ENCODE measurements at places on chromosomes 12 and 14.

DNA sequence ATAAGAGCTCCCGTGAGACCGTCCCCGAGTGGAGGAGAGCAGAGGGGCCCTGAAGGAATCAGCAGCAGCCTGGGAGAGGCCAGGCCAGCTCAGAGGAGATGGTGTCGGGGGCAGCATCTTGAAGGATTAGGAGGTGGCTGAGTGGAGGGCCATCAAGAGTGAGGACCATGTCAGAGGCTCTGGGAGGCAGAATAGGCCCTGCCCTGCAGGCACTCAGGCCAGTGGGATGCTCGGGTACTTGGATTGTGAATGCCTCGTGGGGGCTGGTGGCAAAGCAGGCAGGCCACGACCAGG is 47.7 kb downstream of the IL31 start:
- DNase-seq = no peak

GRCh38 chr14:94059998-94060397 is 21.0 kb downstream of the DDX24 start:
- no peak for DNase-seq

DNA sequence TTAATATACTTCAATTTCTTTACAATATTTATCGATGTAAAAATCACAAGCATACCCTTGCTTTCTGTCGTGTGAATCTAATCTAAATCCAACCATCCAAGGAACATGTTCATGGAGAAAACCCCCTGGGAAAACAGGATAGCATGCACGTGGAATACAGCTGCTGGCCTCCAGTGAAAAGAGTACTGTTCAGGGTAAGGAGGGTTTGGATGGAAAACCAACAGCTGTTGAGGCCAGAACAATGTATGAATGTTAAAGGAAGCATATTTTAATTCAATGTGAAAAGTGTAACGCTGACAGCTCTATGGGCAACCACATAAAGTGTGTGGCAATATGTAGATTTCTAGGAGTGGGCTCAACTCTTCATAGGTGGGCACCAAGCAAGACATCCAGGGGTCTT is 344.0 kb downstream of the TMEM132D start:
- DNase-seq = no peak

DNA sequence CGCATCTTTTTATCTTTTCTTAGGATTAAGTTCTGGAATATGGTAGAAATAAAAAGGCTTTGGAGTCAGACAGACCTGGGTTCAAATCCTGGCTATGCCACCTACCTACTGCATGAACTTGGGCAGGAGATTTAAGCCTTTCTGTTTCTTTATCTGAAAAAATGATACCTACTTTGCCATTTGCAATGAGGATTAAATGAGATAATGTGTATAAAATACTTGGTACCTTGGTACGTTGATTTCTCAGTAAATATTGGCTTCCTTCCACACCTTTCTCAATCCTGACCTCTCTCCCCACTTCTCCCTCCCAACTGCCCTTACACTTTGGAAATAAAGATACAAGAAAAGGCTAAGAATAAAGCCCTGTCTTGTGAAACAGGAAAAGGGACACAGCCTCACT is 172.6 kb downstream of the PAX9 start:
- no peak for DNase-seq

GRCh38 chr14:60357551-60358149 is 108.6 kb downstream of the PPM1A start:
- DNase-seq = no peak

DNA sequence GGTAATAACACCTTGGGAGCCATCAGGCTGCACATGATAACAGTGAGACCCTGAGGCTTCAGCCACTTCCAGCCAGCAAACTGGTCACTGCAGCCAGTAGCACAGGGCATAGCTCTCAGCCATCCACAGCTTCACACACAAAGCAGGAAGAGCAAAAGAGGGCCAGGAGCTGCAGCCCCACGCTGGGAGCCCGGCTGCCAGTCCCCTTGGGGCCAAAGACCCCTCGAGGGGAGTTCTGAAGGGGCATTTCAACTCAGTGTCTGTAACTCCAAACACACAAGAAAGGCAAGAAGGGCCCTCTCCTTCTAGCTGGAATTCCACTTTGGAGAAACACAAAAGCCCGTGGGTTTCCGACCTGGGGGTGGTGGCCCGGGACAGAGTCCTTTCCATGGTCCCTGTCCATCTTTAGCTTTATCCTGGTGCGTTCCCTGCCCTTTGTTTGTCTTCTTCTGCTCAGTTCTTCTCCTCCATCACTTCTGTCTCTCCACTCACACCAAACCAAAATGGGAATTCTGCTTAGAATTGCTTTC is 151.8 kb upstream of the FKBP4 start:
- DNase-seq = no peak
